ENCODE measurements at places on chromosomes 16 and 17.

DNA sequence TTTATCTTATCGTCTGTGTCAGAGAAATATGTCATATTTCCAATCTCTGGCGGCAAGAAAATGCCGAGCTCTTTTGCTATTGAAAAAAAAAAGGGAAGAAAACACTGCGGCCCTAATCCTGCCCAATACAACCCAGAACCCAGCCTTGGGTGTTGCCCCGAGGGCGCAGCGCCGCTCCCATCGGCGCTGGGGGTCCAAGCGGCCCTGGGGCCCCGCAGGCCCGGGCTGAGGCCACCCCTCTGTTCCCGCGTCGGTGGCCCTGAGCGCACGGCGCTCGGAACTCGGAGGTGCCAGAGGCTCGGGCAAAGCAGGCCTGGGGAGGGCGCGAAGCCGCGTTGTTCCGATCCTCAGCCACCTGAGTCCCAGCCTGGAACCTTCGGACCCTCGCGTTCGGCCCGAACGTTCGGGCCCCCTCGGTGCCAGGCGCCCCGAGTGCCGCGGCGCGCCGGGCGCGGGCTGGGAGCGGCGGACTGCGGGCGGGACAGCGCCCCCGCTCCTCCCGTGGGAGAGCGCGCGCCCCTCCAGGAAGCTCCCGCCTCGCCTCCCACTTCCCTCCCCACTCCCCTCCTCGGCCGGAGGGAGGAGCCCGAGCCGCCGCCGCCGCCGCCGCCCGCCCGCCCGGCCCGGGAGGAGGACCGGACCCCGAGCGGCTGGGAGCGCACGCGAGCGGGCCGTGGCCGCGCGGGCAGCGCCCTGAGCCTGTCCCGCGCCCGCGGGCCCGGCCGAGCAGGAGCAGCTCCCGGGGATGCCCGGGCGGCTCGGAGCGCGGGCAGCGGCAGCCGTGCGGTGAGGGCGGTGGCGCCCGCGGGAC is at the start of gene CPNE2:
Gene CPNE2 (plus strand): TSS at position 609 of the 811 bp plus-strand sequence. CDS start 18,160 bp downstream, outside the sequence.
- DNase-seq, result peak; percentile 50

GRCh38 chr16:23843143-23843542 is 7.4 kb downstream of the PRKCB start:
- DNase-seq, result peak; percentile 79

GRCh38 chr17:50381920-50382319 is 8.9 kb downstream of the EME1 start:
- DNase-seq, result no peak

GRCh38 chr17:39929646-39930407 is 2.3 kb downstream of the LRRC3C start:
- DNase-seq, result no peak

GRCh38 chr17:68491381-68492231 is 20.6 kb upstream of the PRKAR1A start:
- peak; percentile 52 for DNase-seq

- no peak for DNase-seq
Measured at GRCh38 chr16:62933929-62934328, 897.7 kb upstream of the CDH8 start.

GRCh38 chr17:58980706-58981481 is 125.8 kb downstream of the TRIM37 start:
- DNase-seq, result no peak

DNA sequence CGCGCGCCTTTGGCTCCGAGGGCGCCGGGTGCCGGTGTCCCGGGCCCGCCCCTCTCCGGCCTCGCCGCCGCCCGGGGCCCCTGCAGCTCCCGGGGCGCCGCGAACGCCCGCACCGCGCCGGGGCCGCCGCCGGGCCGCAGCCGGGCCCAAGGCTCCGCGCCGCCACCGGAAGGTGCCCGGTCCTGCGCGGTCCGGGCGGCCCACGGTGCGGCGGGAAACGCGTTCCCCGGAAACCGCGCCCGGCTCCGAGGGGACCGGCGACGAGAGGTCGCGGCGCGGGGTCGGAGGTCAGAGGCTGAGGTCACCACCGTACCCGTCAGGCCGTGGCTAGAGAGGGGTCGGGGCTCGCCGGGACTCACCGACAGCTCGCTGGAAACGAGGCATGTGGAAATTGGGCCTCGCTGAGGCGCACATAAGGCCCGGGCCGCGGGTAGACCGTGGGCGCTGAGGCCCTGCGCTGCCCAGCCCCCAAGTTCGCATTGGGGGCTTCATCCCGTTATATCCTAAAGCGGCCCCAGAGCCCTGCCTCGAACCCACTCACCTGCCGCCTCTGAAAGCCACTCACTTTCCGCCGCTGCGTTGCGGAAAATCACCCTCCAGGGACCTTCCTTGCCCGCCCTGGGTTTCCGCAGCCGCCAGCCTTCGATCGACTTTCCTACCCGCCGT is at the start of gene DUS1L:
Gene DUS1L (minus strand): TSS at position 167 of the 666 bp plus-strand sequence. CDS start 745 bp downstream, outside the sequence.
- DNase-seq, result peak; percentile 83

- no peak for DNase-seq
Measured at GRCh38 chr17:28735242-28735722, 6.7 kb downstream of the NEK8 start.

DNA sequence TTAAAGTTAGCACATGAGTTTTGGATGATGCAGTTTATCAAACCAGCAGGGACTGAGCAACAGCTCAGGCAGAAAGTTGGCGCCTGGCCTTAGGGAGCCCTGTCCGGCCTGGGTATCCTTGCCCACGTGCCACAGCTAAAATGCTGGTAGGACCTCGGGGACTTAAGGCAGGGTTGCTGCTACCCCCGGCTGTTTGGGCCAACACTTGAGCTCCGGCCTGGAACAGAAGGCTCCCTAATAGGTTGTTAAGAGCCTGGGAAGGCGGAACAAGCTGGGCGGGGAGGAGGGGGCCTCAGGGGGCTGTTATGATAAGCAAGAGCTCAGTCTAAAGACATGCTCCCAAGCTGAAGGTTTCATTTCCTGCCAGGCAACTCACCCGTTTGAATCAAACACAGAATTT is 39.7 kb downstream of the CUEDC1 start:
- DNase-seq, result no peak

GRCh38 chr17:65664696-65665095 is 103.2 kb upstream of the AXIN2 start:
- no peak for DNase-seq

- DNase-seq, result no peak
Measured at GRCh38 chr16:79595231-79595641, 5.3 kb downstream of the MAF start.

GRCh38 chr17:39200070-39200879 is at the start of gene RPL19:
Gene RPL19, plus strand, starts transcription at chr17:39200283. Its CDS starts 62 bp downstream, at chr17:39200345.
- DNase-seq, result no peak

- no peak for DNase-seq
Measured at GRCh38 chr17:61624951-61625350, 33.9 kb upstream of the NACA2 start.

DNA sequence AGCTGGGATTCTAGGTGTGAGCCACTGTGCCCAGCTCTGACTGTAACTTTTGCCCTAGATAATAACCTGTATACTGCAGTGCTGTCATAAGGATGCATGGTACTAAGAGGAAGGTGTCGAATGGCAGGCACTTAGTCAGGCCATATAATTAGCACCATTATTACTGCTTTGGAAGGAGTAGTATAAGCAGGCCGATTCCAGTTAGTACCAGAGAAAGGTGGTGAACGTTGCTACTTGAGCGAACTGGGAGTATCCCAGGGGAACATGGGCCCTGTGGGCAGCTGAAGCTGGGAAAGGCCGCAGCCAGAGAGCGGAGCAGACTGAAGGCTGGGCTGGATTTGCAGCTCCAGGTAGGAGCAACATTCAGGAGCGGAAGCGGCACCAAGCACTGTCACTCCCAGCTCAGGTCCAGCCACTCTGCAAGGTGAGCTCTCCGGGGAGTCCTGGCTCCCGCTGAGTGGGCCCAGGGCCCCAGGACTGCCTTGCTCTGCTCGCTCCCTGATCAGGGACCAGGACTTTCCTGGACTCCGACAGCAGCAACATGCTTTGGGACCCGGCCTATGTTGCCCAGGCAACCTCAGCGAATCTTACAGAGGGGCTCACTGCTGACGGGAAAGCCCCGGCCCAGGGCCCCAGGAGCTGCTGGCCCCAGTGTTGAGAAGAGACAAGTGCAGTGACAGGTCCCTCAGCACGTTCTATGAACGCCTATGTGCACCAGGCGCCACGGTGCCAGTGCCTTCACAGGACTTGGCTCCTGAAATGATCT is 28.6 kb downstream of the C16orf74 start:
- no peak for DNase-seq

- DNase-seq, result no peak
Measured at GRCh38 chr16:17470182-17470907, 415 bp downstream of the XYLT1 start.

DNA sequence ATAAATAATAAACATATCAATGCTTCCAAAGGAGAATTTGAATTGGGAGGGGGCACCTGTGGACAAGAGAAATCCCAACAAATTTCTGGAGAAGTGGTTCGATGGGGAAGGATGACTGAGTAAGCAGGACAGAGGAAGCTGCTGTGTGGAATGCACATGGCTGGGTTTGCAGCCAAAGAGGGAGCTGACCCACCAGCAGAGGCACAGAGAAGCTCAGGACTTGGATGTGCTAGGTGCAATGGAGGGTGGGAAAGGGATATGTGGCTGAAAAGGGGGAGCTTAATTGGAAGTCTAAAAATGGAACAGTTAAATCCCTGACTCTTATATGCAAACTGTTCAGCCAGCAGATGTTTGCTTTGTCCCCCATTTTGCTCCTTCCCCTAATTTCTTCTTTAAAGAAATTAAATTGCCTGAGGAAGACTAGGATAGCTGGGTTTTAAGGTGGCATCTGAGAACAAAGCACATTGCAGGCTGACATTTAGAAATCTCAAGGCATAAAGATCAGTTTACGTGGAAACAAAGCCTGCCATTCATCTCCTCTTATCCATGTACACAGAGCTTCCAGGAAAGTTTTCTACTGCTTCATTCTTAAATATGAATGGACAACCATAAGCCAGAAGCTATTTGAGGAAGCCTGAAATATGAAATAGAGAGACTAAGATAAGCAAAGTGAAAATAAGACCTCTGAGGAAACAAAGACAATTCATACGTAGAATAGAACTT is 23.0 kb upstream of the TNS4 start:
- DNase-seq, result no peak

GRCh38 chr16:680967-681745 is 946 bp downstream of the STUB1 start:
- peak; percentile 49 for DNase-seq

DNA sequence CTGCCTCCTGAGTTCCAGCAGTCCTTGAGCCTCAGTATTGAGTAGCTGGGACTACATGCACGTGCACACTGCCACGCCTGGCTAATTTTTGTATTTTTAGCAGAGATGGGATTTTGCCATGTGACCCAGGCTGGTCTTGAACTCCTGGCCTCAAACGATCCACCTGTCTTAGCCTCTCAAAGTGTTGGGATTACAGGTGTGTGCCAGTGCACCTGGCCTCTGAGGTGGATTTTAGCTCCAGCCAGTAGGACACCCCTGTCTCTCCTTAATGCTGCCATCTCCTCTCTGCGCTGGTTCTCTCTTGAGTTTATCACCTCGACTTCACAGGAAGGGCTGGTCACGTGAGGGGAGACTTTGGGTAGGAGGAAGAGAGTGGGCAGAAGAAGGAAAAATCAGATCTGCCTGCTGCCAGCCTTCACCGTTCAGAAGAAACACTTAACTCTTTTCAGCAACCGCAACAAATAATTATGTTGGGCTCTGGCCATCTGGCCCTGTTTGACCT is 55.1 kb downstream of the NDE1 start:
- DNase-seq, result no peak

DNA sequence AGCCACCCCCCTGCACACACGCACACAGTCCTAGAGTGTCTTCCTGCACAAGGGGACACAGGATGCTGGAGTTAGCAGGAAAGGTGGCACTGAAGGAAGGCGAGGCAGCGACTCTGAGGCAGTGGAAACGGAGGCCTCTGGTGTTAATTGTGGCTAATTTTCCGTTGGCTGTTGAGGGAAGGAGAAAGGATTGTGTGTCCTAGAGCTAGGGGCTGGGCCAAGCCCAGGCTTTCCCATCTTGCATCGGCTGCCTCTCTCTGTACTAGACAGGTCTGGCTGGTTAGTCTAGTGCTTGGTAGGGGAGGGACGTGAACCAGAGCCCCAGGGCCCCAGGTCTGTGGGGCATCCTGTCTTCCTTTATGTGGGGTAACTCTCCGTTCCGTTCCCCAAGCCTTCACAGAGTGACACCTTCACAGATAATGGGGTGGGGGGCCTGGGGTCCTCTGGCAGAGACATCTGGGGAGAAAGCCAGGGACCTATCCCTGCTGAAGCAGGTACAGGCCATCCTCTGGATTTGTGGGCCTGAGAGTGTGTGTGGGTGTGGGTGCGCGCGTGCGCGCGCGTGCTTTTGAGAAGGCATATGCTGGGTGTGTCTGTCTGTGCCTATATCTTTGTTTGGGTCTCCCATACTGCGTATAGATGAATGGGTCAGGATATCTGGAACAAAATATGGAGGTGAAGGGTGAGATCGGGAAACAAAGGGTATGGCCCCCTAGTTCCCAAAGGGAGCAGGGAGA is at the start of gene CHD3:
Gene CHD3 (plus strand): TSS at position 606 of the 737 bp plus-strand sequence. CDS start 212 bp downstream, outside the sequence.
- no peak for DNase-seq

- DNase-seq, result no peak
Measured at GRCh38 chr17:64506576-64507412, at the start of gene CEP95. Gene CEP95, plus strand, starts transcription at chr17:64506977. Its CDS starts 121 bp downstream, at chr17:64507098.

GRCh38 chr17:27577121-27577761 is 53.7 kb upstream of the LGALS9 start:
- DNase-seq, result no peak

DNA sequence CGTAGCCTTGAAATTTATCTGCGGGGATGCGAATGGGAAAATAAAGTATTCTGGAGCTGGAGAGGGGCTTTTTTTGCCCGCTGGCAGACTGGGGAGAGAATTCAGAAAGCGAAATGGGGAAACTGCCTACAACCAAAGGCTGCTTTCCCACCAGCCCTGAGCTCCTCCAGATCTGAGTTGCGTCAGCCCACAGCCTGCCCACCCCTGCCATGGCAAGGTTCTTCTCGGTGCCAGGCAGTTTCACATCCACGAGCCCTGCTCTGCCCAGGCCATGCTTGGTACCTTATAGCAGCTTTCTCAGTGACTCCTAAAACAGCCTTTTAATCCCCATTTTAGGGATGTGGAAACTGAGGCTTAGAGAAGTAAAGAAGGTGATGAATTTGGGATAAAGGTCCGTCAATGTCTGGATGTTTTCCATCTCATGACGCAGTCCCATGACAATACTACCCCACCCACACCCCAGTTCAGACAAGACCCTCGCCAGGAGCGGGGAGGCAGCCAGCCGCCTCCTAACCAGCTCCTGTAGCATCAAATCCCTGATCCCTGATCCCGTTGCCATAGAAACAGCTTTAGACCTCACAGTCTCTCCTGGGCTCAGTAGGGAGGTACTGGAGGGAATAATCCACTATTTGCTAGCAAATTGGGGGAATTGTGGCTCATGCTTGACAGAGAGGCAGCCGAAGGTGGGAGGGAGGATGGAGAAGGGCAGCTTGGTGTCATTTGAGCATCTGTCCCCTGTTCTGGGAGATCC is 113.5 kb downstream of the MGAT5B start:
- no peak for DNase-seq

GRCh38 chr17:67082107-67082506 is 37.8 kb downstream of the CACNG1 start:
- peak; percentile 64 for DNase-seq
